ENCODE measurements at places on chromosomes 1 and 21. TPM values are rescaled to one million over a fixed set of nuclear protein-coding genes. Genes with fewer than 3 reads are reported as not detected.

GRCh38 chr21:37204580-37204979 lies 62.6 kb downstream of the VPS26C start:
- no peak for DNase-seq

The PRDM16 gene
- not detected for total RNA-seq

The ZNF362 gene
- total RNA-seq, result 6.7 TPM

GRCh38 chr1:155000411-155000725 lies 2.2 kb upstream of the ZBTB7B start:
- no peak for DNase-seq

The F13B gene
- total RNA-seq, result not detected

The CSMD2 gene
- not detected for total RNA-seq

DNA sequence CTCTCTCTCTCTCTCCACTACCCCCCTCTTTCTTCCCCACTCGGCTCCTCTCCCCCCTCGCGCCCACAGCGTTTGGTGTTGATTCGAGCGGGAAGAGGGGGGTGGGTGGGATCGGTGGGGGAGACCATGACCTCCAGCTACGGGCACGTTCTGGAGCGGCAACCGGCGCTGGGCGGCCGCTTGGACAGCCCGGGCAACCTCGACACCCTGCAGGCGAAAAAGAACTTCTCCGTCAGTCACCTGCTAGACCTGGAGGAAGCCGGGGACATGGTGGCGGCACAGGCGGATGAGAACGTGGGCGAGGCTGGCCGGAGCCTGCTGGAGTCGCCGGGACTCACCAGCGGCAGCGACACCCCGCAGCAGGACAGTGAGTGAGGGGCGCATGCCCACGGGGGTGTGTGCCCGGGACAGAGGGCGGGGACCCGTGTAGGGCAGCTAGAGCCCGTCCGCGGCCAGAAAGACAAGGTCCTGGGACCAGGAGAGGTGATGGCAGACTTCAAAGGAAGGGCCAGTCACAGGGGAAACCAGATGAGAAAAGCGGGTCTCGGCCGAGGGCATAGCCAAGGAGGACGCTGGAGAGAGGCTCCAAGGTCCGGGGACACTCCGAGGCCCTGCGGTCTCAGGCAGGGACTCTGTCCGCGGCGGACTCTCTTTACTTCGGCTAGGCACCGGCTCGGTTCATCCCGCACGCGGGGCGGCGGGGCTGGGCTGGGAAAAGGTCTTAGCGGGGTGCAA lies at the start of gene PRRX1:
Gene PRRX1, plus strand, starts transcription at position 39 of the 735 bp plus-strand sequence. Its CDS starts 88 bp downstream, at position 127.
- DNase-seq, result no peak

GRCh38 chr1:44775930-44776729 lies 790 bp downstream of the RPS8 start:
- peak; percentile 62 for DNase-seq

DNA sequence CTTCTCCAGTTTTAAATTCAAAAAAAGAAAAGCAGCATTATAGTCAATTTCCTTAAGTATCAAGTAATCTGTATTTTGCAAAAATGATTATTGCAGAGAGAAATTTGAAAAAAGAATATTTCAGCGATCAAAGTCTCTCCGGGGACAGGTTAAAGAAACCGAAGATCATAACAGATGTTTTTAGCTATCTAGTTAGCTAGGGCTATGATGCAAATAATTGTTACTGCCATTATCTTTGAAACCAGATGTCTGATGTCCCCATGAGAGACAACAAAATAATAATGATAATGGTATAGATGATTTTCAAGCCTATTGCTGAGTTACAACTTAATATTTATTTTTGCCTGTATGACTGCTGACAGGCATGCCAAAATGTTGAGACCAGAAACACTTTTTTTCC lies 1326.0 kb downstream of the PLA2G4A start:
- DNase-seq, result no peak

DNA sequence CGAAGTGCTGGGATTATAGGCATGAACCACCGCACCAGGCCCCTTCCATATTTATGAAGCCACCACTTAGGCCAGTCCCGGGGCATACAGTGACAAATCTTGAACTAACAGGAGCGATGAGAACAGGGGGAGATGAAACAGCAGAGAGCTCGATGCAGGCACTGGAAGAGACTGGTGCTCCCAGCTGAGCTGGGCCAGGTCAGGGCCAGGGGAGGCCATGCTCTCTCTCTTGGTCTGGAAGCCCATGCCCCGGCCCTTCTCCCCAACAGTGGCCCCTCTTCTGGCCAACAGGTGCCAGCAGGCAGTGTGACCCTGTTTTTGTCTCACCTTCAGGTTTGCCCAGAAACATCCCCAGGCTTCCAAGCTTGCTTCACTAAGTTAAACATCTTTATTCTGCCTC lies 269.9 kb upstream of the C1orf174 start:
- DNase-seq, result no peak

DNA sequence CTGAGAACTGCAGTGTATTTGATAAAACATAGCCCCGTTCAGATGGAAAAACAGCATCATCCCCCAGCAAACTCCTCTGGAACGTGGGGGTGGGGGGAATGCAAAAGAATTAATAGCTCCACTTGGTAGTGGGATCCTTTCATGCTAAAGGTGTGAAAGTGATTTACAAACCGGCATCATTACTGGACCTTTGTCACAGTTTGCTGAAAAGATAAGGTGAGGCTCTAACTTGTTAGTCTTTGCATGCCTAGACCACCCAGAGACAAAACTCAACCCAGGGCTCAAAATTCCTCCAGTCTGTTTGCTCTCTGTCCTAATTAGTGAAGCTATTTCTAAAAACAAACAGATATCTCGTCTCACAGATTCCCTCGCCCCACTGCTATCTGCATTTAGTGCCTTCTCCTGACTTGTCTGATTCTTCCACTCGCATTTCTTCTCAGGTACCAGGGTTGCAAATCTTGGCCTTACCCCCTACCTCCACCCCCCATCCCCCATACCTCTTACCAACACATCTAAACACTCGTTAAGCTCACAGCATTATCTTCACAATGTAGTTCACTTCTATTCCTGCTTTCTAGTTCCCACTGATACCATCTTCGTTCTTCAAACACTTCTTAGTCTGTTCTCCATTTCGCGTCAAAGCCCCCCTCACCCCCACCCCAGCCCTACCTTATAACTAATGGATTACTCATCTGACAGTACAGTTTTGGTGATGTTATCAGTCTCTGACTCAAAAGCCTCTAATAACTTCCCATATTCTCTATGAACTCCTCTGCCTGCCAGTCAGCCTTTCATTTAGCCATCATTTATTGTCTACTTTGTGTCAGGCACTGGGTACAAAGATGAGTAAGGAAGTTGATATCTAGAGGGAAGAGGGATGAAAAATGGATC lies 11.8 kb downstream of the IER5 start:
- no peak for DNase-seq

The SELL gene
- 66.8 TPM for total RNA-seq

- no peak for DNase-seq
Observed at GRCh38 chr1:17805869-17806684, 50.9 kb downstream of the ACTL8 start.

- no peak for DNase-seq
Observed at GRCh38 chr1:215599418-215600074, 32.4 kb downstream of the KCTD3 start.

- DNase-seq, result peak; percentile 73
Observed at GRCh38 chr1:32773018-32773763, 44.0 kb downstream of the YARS1 start.

DNA sequence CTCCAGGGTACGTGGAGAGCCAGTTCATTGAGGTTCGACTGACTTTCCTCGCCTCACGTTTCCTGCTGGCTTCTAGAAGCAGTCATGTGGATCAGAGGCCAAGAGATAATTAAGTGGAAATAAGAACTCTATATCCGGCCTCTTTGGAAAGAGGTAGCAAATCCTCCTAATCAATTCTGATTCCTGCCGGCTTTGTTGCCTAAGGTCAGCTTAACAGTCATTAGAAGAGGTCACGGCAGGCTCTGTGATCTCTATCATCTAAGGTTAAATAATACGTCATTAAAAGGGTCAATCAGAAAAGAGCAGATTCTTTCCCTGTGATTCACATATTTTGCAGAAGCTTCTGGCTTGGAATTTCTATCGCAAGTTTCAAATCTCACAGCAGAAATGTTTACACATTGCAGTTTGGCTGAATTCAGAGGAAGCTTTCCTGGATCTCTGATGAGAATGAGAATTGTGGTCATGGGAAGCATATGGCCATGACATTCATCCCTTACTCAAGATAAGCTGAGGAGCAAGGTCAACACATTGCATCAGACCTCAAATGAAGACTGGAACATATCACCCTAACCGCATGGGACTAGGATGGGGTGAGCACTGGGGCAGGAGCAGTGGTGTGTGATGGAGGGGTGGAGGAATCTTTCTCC lies 189.4 kb downstream of the PBX1 start:
- DNase-seq, result no peak

DNA sequence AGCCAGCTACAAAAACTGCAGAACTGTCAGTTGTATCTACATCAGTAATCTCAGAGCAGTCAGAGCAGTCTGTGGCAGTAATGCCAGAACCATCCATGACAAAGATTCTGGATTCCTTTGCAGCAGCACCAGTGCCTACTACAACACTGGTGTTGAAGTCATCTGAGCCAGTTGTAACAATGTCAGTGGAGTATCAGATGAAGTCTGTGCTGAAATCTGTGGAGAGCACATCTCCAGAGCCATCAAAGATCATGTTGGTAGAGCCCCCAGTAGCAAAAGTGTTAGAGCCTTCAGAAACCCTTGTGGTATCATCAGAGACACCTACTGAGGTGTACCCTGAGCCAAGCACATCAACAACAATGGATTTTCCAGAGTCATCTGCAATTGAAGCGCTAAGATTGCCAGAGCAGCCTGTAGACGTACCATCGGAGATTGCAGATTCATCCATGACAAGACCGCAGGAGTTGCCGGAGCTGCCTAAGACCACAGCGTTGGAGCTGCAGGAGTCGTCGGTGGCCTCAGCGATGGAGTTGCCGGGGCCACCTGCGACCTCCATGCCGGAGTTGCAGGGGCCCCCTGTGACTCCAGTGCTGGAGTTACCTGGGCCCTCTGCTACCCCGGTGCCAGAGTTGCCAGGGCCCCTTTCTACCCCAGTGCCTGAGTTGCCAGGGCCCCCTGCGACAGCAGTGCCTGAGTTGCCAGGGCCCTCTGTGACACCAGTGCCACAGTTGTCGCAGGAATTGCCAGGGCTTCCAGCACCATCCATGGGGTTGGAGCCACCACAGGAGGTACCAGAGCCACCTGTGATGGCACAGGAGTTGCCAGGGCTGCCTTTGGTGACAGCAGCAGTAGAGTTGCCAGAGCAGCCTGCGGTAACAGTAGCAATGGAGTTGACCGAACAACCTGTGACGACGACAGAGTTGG lies 7.3 kb downstream of the SON start:
- DNase-seq, result no peak

Data from natural killer cell treated with Interleukin-12 subunit alpha and Interleukin-12 subunit beta and Interleukin-15 and Interleukin-18, amount 100 ng/mL, for 72 hours (primary cell).